T-cell (primary cell): ENCODE measurements at places on chromosomes 5 and 9. TPM values are rescaled to one million over a fixed set of nuclear protein-coding genes. Genes with fewer than 3 reads are reported as not detected.

The OLFML2A gene
- not detected for total RNA-seq

The HSPA9 gene
- 266 TPM for total RNA-seq

The FREM1 gene
- total RNA-seq, result 0.51 TPM

- no peak overlapping the region for H3K4me3 ChIP-seq
- H3K27me3 ChIP-seq, result peaks cover 9% of the 10 kb centered on the region
- H3K4me1 ChIP-seq, result no peaks in the 10 kb centered on the region
- H3K27ac ChIP-seq, result no peak overlapping the region
- DNase-seq, result no peak
Observed at GRCh38 chr9:138098116-138098907, 220.7 kb downstream of the CACNA1B start.

DNA sequence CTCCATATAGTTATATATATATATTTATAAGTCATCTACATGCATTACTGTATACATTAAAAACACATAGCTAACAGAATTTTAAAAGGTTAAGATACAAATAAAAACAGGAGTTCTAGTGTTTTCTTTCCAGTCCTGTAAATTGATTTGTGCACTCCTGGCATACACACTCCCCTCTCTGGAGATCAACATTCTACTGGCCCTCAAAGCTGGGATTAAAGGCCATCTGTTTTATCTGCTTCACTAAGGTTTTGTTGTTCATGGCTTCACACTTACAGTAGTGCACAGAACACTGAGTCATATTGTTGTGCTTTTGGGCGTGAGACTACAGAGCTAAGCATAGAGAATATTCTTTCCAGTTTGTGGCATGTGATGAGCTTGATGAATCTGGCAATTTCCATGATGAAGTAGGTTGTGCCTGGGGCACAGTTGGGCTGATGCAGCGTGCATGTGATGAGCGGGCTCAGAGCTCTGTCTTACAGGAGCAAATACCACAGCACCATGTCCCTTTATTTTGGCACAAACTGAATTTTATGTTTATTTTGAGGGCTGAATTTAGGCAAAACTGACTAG is 98.2 kb downstream of the TAF11L14 start:
- H3K4me1 ChIP-seq, result no peaks in the 10 kb centered on the region
- H3K4me3 ChIP-seq, result no peak overlapping the region
- no peaks in the 10 kb centered on the region for H3K27me3 ChIP-seq
- no peaks in the 10 kb centered on the region for H3K36me3 ChIP-seq
- H3K27ac ChIP-seq, result no peak overlapping the region

DNA sequence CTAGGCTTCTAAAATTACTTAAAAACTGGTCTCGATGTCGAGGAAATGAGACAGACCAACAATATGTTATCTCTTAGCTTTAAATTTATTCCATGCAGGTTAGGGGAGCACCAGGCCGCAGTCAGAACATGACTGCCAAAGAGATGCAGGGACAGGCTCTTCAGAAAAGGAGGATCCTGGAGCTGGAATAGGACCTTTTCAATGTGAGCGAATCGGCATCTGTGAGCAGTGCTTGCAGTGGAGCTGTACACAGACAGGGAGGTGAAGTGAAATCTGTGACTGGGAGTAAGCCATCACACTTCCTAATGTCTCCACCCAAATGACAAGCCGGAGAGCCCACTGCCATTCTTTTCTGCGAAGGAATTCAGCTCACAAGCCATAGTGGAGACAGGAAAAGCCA is 78.2 kb downstream of the EFNA5 start:
- no peak overlapping the region for H3K4me3 ChIP-seq
- no peak overlapping the region for H3K27ac ChIP-seq
- H3K4me1 ChIP-seq, result no peaks in the 10 kb centered on the region
- no peak for DNase-seq
- H3K36me3 ChIP-seq, result no peaks in the 10 kb centered on the region
- no peaks in the 10 kb centered on the region for H3K27me3 ChIP-seq

DNA sequence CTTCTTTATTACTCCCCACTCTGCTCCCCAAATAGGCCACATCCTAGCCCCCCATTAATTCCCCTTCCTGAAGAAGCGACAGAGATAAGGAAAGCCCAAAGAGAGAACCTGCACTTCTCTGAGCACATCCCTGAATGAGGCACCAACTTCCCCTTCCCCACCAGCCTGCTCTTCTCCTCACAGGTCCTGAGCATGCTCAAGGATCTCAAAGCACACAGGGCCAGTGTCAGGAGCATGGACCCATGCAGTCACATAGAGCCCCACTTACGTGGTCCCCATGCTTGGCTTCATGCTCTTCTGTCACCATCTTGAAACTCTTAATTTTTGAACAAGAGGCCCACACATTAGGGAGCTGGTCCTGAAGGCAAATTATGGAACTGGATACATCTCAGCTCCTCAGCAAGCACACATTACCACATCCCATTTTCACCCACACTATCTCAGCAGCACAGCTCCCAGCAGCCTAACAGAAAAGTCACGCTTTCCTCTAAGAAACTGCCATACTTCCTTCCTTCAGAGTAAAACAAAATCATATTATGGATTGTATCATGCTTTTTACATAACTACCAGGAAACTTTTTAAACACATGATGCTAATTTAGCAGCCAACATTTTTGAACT is 99.8 kb downstream of the NFIB start:
- H3K27me3 ChIP-seq, result no peaks in the 10 kb centered on the region
- no peaks in the 10 kb centered on the region for H3K36me3 ChIP-seq
- H3K4me3 ChIP-seq, result no peak overlapping the region
- no peak overlapping the region for H3K27ac ChIP-seq
- DNase-seq, result no peak

The CER1 gene
- total RNA-seq, result not detected

DNA sequence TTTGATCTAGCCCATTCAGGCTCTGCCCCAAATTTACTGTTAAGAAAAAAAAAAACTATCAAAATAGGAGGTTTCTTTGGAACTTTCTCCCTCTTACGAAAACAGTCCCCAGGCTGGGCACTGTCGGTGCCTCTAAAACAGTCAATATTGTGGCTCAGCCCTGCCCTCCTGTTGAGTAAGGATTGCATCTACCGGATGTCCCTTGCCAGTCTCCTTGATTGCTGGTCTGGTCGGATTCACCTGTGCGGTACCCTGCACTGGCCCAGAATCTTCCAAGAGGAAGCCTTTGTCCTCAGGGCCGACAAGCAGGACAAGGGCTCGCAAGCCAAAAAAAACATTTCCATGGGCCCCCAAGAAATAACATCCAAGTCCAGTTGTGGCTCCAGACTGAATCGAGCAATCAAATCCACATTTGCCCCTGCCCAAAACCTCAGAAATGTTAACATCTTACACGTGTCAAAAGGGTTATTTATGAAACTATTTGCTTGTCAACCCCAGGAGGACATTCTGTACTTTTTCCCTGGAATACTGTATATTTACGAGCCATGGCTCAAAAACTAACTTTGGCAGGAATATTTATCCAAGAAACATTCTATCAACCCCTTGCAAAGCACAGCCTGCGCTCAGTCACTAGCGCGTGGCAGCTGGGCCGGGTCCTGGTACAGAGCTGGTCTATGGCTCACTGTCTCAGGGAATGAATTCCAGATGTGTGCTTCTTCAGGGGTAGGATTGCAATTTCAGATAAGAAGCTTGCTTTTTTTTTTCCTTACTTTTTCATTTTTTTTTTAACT is 129.2 kb upstream of the ADRA1B start:
- no peaks in the 10 kb centered on the region for H3K4me1 ChIP-seq
- no peaks in the 10 kb centered on the region for H3K36me3 ChIP-seq
- peaks cover 12% of the 10 kb centered on the region for H3K27me3 ChIP-seq
- no peak overlapping the region for H3K4me3 ChIP-seq
- H3K27ac ChIP-seq, result no peak overlapping the region

DNA sequence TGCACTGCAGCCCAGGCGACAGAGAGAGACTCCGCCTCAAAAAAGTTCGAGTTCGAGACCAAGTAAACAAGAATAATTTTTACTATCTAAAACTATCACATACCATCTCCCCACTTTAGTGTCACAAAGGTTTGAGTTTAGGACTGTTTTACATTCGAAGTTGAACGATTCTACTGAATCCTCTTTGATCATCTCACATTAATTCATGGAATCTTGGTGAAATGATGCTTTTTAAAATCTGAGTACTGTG is 715 bp upstream of the RPS6 start:
- DNase-seq, result no peak
- H3K4me1 ChIP-seq, result peaks cover 21% of the 10 kb centered on the region

- H3K27ac ChIP-seq, result no peak overlapping the region
- no peak for DNase-seq
- H3K4me3 ChIP-seq, result no peak overlapping the region
- no peaks in the 10 kb centered on the region for H3K36me3 ChIP-seq
Observed at GRCh38 chr5:137300411-137301240, 198.5 kb downstream of the SPOCK1 start.

GRCh38 chr9:137816531-137817235 is 60.9 kb upstream of the CACNA1B start:
- H3K27ac ChIP-seq, result no peak overlapping the region
- no peaks in the 10 kb centered on the region for H3K27me3 ChIP-seq
- DNase-seq, result no peak
- H3K4me1 ChIP-seq, result no peaks in the 10 kb centered on the region
- peak overlapping the region; percentile 12 for H3K4me3 ChIP-seq

GRCh38 chr9:129864991-129865647 is 29.9 kb downstream of the USP20 start:
- H3K27me3 ChIP-seq, result no peaks in the 10 kb centered on the region
- no peak for DNase-seq
- H3K27ac ChIP-seq, result peak overlapping the region; percentile 59
- no peak overlapping the region for H3K4me3 ChIP-seq

DNA sequence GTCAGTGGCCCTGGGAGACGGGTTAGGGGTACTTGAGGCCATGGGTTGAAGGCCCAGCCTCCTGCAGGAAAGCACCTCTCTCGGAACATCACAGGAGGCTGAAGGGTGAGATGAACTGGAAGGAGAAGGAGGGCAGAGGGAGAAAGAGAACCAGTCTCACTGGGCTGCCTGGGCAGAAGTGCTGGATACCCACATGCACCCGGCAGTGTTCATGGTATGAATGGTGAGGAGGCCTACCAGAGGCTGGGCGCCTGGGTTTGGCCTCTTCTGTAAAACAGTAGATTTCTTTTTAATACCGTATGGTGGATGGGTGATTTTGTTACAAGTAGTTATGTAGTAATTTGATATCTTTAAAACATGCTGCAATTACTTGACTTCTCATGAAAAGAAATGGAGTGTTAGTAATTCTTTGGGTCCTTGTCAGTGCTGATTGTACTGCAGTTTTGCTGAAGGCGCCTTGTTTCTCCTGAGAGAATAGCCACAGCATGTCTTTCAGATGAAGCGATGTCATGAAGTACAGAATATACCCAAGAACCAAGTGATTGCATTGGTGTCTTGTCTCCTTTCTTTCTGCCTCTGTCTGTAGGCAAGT is 258.6 kb downstream of the FANCC start:
- no peak overlapping the region for H3K27ac ChIP-seq
- no peaks in the 10 kb centered on the region for H3K27me3 ChIP-seq
- no peak overlapping the region for H3K4me3 ChIP-seq
- H3K36me3 ChIP-seq, result no peaks in the 10 kb centered on the region
- no peak for DNase-seq
- H3K4me1 ChIP-seq, result no peaks in the 10 kb centered on the region

- H3K4me3 ChIP-seq, result no peak overlapping the region
- no peak for DNase-seq
- no peaks in the 10 kb centered on the region for H3K36me3 ChIP-seq
- no peak overlapping the region for H3K27ac ChIP-seq
Observed at GRCh38 chr5:146290318-146290717, 48.3 kb upstream of the POU4F3 start.

The C5orf34 gene
- total RNA-seq, result 1.1 TPM

The ALDH1A1 gene
- total RNA-seq, result 0.47 TPM

DNA sequence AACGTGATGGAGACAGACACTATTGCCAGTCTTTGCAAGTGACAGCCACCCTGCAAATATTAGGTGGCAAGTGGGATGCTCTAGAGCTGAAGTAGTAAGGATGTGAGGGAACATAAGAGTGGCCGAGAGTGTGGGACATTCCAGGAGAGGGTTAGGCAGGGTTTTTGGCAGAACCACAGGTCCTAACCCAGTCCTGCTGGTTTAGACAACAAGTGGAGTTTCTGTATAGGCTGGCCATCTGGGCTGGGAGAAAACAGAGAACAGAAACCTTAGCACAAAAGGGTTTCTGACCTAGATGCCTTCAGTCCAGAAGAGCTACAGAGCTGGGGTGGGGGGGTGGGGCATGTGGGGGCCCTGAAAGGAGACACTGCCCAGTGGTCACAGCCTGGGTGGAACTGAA is 107.4 kb downstream of the TMEM174 start:
- no peak overlapping the region for H3K4me3 ChIP-seq
- no peaks in the 10 kb centered on the region for H3K4me1 ChIP-seq
- no peak for DNase-seq
- H3K27me3 ChIP-seq, result peaks cover 3% of the 10 kb centered on the region

DNA sequence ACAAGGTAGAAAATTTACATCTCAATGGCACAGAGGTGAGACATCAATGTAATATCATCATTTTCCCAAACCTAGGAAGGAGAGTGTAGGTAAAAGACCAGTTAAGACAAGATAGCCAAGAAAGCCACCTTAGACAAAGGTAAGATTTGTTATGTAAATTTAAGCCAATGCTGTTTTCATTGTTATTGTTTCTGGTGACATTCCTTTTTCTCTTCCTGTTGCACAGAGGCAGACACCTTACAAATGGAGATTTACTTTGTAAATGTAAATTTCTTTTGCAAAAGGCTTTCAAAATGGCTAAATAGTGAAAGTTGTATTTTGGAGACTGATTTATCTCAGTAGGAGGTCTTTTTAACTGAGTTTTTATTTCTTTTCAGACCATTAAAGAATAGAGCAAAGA is 159.1 kb downstream of the YIPF5 start:
- no peaks in the 10 kb centered on the region for H3K27me3 ChIP-seq
- H3K27ac ChIP-seq, result no peak overlapping the region
- DNase-seq, result no peak
- H3K4me1 ChIP-seq, result no peaks in the 10 kb centered on the region
- H3K4me3 ChIP-seq, result no peak overlapping the region

GRCh38 chr9:129195606-129196005 is 17.5 kb upstream of the IER5L start:
- no peaks in the 10 kb centered on the region for H3K36me3 ChIP-seq
- H3K4me1 ChIP-seq, result no peaks in the 10 kb centered on the region

- no peak for DNase-seq
- H3K4me3 ChIP-seq, result no peak overlapping the region
- H3K36me3 ChIP-seq, result peaks cover 16% of the 10 kb centered on the region
- H3K27ac ChIP-seq, result no peak overlapping the region
- no peaks in the 10 kb centered on the region for H3K27me3 ChIP-seq
Observed at GRCh38 chr9:113593682-113594281, 130.3 kb downstream of the RGS3 start.
